T47D (cell line): ENCODE measurements at places on chromosomes 4 and X.

DNA sequence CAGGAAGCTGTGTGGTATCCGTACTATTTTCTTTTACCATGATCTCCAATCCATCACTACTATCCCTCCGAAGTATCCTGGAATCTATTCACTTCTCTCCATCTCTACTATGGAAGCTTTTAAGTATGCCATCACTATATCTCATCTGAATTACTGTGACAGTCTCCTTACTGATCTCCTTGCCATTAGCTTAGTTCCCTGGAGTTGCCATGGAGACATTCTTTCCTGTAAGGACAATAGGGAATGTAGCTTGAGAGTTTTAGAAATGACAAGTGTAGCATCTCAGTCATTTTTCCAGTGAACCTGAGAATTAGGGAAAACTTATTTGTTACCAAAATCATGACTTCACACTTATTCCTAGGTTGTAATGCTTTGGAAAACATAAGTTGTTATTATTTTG is 86.3 kb downstream of the HPGD start:
- DNase-seq, result no peak

- no peak for DNase-seq
These were observed 43.5 kb downstream of the GATB start for GRCh38 chr4:151717314-151717713.

- no peak for DNase-seq
These were observed 1.9 kb upstream of the HAUS3 start for GRCh38 chr4:2243681-2244380.

GRCh38 chrX:12867685-12868084 is 813 bp downstream of the TLR7 start:
- DNase-seq, result no peak

DNA sequence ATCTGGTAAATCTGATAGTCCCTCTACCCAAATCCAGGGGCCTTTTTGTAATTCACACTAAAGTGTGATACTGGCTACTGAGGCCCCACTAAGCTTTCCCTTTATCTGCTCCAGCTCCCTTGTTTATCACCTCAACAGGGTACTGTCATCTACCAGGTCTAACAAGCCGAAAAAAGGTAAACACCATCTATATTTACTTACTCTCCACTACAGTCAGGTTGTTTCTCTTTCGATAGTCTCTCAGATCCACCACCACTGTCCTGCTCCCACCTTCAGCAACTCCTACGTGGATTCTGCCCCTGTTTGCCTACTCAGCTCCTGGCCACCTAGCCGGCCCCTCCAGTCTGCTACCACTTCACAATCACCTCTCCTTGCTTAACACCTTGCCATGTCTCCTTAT is 3.3 kb downstream of the ITIH6 start:
- DNase-seq, result no peak

GRCh38 chr4:177986236-177986635 is 544.0 kb upstream of the AGA start:
- no peak for DNase-seq

GRCh38 chr4:2785613-2786012 is 7.3 kb upstream of the SH3BP2 start:
- DNase-seq, result peak; percentile 48

DNA sequence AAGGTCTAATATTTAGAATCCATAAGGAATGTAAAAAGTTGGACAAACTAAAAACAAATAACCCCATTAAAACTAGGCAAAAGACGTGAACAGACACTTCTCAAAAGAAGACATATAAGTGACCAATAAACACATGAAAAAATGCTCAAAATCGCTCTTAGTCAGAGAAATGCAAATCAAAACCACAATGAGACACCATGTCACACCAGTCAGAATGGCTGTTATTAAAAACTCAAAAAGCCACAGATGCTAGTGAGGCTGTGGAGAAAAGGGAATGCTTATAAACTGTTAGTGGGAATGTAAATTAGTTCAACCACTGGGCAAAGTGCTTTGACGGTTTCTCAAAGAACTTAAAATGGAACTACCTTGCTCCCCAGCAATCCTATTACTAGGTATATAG is 674.3 kb upstream of the MAGEB2 start:
- DNase-seq, result no peak

DNA sequence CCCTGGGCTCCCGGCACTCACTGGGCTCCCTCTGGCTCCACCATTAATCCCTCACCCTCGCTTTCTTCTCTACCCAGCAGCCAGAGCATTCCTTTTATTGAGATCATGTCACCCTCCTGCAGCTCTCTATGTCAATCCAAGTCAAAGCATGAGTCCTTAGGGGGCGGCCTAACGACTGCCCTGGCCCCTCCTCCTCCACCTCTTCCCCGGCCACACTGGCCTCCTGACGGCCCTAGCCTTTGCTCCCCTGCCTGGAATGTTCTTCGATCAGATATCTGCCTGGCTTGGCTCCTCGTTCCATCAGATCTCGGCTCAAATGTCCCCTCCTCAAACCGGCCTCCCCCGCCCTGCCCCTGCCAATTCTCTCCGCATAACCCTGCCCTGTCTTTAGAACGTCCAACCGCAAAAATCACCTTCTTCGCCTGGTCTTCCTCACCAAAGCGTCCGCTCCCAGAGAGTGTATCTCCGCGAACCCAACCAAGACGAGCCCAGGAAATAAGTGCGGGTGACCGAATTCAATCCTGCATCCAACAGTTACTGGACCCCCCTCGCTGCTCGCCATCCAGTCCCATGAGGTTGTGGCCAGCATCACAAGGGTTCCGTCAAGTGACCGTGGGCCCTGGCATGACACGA is 722 bp upstream of the PNCK start:
- no peak for DNase-seq

GRCh38 chr4:168411318-168412150 is 68.8 kb downstream of the DDX60L start:
- DNase-seq, result no peak

DNA sequence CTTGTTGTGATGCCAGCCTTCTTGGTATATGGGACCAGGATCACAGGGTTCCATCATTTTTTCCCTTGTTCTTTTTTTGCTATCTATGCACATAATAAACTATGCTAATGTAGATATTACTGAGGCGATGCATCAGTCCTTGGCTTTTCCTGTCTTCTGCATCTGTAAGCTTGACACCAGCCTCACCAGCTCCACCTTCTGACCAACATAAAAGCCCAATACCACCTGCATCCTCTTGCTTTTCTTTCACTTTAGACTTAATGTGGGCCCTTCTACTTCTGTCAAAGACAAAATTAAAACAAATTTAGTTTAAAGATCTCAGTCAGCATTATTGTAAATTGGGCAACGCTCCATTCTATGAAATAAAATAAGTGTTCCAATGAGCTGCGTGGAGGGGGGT is 1718.8 kb upstream of the PCDH10 start:
- no peak for DNase-seq

GRCh38 chrX:28498658-28499057 is 88.6 kb upstream of the IL1RAPL1 start:
- no peak for DNase-seq

DNA sequence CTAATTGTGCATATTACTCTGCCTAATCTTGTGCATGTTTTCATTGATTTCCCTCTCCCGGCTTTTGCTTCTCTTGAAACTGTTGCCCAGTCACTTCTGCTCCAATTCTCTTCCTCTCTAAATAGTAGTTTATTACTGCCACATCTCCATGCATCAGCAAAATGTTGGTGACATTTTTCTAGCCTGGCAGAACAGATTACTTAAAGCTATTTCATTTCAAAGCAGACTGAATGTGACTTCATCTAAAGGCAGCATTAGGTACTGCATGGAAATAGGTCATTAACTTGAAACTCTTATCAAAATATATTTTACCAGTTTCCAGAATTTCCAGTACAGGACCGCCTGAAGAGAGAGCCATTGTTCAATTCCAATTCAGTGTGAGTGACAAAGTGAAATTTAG is 52.4 kb downstream of the HPGDS start:
- no peak for DNase-seq

DNA sequence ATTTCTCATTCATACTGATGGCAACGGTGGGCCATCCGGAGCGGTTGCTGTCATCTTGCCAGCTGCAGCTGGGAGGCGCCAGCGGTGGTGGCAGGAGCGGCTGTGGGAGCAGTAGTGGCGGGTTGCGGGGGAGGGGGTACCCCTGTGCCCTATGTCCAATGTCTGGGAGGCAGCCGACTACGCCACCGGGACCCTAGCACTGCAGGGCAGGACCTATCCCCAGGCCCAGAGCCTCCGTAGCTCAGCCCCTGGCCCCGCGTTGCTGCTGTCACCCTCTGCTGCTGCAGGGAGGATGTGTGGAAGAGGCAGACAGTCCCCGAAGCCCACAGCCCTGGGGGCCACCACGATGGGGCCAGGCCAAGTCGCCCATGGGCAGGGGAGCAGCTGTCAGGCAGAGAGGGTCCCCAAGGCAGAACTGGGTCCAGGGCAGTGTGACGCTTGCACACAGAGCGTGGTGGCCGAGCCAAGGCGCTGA is 10.0 kb upstream of the SPP1 start:
- DNase-seq, result no peak

GRCh38 chr4:38562751-38563198 is 101.2 kb upstream of the KLF3 start:
- no peak for DNase-seq

GRCh38 chrX:98481636-98482035 is 1597.9 kb downstream of the RPA4 start:
- no peak for DNase-seq

DNA sequence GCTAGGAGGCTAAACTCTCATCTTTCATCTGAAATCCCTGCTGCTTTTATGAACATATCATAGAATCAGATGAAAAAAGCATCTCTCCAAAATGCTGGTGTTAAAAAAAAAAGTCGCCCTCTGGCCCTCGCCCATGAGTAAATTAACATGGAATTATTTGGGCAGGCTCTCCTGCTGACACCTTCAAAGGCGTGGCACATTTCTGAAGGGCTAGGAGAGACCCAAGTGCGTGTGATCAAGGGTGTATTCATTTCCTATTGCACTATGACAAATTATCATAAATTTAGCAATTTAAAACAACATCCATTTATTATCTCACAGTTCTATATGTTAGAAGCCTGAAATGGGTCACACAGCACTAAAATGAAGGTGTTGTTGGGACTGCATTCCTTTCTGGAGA is 5.1 kb downstream of the ANXA3 start:
- DNase-seq, result no peak

GRCh38 chrX:6446582-6446981 is 88.3 kb downstream of the VCX3A start:
- no peak for DNase-seq

DNA sequence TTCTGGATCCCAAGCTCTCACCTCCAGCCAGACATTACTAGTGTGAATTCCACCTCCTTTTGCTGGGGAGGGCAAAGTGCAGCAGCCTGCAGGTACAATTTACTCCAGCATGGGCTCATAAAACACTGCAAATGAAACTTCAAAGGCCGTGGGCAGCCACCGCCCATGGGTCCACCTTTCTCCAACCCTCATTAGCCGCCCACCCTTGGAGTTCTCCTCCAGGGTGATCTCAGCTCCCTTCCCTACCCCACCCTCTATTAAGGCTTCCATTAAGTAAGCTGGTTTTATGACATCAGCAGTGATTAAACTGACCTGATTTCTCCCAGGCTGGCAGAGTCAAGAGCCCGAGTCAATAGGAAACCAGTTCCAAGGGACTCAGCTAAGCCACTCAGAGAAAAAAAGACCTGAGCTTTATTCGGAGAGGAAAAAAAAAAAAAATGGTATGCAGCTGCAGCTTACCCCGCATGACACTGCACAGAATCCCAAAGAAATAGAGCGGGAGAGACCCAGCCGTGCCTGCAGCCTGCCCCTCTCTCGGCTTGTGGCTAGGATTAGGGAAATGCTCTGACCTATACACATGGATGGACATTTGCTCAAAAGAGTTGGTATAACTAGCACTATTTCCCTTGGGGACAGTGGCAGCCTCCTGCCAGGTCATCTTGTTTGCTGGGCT is 319.6 kb downstream of the PTTG2 start:
- no peak for DNase-seq

DNA sequence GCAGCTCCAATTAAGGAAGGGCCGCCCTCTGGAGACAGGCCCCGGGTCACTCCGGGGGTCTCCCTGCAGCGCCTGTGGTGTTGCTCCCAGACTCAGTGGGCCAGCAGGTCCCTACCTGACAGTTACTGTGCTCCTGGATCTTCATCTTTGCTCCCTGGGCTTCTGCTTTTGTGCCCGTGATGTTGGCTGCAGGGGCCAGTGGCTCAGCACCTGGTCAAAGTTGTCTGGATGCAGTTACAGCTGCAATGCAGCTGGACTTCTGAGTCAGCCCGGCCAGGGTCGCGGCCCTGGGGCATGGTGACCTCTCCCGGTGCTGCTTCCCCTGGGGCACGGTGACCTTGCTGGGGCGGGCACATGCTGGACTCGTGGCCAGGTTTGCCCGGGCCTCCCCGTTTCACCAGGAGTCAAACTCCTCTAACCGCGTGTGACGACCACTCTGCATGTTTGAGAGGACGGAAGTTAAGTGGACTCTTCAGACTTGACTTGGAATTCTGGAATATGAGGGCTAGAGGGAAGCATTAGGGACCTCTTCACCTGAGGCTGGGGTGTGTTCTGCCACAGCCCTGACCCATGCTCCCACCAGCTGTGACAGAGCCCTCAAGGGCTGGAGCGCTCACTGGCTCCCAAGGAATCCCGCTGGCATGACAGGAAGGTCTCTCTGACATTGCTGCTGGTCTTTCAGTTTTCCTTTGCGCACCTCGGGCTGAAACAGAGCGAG is 3.7 kb downstream of the CTAG2 start:
- DNase-seq, result peak; percentile 29

DNA sequence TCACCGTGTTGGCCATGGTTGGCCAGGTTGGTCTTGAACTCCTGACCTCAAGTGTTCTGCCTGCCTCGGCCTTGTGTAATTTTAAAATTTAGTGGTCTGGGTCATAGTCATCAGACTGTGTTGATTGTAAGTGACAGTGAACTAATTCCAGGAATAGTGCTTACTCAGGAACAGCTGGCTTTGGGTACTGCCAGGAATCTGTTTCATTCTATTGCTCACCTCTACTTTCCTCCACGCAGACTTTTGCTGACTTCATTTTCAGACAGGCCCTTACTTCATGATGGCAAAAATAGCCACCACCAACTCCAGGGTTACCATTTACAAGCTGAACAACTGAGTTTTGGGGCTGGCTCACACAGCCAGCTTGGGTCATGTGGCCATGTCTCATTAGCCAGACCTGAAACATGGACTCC is 54.6 kb downstream of the FNIP2 start:
- DNase-seq, result no peak

DNA sequence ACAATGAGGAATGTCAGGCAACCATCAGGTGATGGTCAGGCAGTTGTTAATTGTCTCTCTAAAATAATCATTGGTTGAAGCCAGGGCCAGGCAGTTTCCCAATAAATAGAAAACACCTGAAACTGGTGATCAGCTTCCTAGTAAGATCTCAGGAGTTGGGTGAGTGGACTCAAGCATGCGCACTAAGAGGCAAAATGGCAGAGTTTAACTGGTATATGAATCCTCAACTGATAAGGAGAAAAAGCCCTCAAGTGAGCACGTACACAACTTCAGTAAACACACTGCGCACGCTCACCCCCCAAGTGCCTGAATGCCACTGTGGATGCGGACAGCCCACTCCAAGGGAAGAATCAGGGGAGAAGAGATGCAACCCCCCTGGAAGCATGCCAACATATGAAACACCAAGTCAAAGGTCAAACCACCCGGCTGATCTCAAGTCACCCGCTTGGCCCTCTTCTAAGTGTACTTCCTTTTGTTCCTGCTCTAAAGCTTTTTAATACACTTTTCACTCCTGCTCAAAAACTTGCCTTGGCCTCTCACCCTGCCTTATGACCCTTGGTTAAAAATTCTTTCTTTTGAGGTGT is 39.9 kb downstream of the LNX1 start:
- DNase-seq, result no peak

- DNase-seq, result no peak
These were observed 4.9 kb downstream of the CDKN2AIP start for GRCh38 chr4:183449193-183449882.

- DNase-seq, result no peak
These were observed 619.7 kb downstream of the GRXCR1 start for GRCh38 chr4:43512253-43512652.
